ENCODE measurements at places on chromosomes 6 and 20.

DNA sequence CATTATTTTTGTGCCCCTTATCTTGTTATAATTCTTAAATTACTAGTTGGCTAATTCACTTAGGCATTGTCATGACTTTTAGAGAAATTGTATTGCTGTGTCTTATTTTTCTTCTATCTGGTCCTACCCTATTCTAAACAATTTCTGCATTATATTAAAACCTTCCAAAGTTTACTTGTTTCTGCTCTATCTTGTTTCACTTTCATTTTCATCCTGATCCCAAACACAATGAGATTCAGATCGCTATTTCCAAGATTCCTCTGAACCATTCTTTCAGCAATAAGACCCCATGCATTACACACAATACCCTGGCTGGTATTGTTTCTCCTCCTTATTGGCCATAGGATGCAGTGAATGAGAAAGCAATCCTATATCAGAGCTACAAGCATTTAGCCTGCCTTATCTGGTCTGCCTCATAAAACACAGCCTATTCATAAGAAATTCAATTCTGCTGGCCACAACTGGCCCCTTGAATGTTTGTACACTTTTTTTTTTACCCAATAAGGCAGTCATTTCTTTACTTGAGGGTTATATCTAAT lies 69.9 kb upstream of the POU3F2 start:
- peaks cover 4% of the 10 kb centered on the region for H3K4me1 ChIP-seq
- H3K36me3 ChIP-seq: no peaks in the 10 kb centered on the region
- no peak overlapping the region for H3K27ac ChIP-seq
- DNase-seq: no peak
- peaks cover 28% of the 10 kb centered on the region for H3K27me3 ChIP-seq
- no peak overlapping the region for H3K4me3 ChIP-seq

- DNase-seq: no peak
- H3K4me1 ChIP-seq: peaks cover 5% of the 10 kb centered on the region
- no peak overlapping the region for H3K4me3 ChIP-seq
- H3K27me3 ChIP-seq: peaks cover 24% of the 10 kb centered on the region
- no peak overlapping the region for H3K27ac ChIP-seq
- no peaks in the 10 kb centered on the region for H3K36me3 ChIP-seq
These were observed 3.0 kb upstream of the TGM2 start for GRCh38 chr20:38167851-38168760.

DNA sequence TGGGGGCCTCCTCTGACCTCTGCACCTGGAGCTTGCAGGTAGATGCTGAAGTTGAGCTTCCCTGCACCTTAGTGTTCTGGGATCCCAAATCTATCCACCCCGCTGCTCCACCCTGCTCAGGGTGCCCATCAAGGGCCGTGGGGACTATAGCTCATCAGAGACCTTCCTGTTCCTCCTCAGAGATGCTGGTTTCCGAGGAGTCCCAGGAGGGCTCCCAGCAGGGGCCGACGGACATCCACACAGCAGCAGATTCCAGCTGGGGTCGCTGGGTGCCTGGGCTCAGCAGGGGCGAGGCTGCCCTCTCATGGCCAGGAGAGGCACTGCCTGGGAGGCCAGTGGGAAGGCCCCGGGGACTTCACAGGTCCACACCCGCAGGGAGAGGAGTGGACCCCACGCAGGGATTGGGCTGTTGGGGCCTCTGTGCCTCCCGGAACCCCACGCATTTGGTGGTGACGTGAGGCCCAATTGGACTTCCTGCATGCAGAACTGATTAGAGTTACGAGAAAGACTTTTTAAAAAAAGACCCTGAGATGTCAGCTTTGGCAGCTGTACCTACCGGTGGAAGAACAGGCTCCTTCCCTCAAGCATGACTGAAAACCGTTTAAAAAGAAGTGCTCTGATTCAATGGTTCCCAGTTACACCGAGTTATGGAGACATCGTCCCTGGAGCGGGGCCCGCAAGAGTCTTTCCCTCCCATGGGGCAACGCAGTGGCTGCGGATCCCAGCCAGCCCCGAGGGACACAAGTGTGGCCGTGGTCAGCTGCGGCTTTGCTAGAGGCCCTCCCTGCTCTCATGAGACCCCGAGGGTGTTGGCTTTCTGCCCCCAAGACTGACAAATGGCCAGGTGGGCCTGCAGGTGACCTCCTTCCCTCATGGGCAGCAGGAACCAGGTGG lies 25.3 kb upstream of the SLCO4A1 start:
- peak overlapping the region; percentile 52 for H3K4me3 ChIP-seq
- no peaks in the 10 kb centered on the region for H3K27me3 ChIP-seq
- peak overlapping the region; percentile 84 for H3K27ac ChIP-seq

DNA sequence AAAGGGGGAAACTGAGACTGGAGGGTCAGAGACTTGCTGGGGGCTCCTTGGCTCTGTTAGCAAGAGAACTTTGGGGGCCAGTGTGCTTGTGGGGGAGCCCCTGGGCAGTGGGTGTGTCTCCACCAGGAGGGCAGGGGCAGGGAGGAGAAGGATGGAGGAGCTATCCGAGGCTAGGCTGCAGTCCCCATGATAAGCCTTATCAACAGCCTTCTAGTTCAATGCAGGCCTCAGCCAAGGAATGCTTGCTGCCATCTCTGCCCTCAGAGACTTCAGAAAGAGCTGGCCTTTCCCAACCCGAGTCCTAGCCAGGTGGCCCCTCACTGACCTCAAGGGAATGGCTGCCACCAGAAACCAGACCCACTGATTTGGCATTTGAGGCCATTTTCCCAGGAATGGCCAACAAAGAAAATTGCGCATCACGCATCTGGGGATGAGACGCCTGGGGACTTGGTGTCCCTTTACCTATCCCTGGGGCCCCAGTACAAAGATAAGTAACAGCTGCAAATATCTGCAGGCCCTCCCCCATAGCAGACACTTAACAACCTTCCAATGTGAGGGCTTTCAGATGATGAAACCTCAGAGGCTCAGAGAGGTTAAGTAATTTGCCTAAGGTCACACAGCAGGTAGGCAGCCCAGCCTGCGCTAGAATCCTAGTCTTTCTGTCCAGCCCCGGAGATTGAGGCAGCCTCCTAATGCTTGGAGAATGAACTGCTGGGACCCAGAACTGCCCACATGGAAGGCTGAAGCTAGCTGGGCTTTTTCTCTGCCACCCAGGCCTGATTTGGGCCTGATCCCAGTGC lies 4.9 kb downstream of the TGM2 start:
- no peak overlapping the region for H3K4me3 ChIP-seq
- no peaks in the 10 kb centered on the region for H3K36me3 ChIP-seq
- H3K27me3 ChIP-seq: peaks cover 13% of the 10 kb centered on the region
- DNase-seq: no peak
- H3K27ac ChIP-seq: no peak overlapping the region

DNA sequence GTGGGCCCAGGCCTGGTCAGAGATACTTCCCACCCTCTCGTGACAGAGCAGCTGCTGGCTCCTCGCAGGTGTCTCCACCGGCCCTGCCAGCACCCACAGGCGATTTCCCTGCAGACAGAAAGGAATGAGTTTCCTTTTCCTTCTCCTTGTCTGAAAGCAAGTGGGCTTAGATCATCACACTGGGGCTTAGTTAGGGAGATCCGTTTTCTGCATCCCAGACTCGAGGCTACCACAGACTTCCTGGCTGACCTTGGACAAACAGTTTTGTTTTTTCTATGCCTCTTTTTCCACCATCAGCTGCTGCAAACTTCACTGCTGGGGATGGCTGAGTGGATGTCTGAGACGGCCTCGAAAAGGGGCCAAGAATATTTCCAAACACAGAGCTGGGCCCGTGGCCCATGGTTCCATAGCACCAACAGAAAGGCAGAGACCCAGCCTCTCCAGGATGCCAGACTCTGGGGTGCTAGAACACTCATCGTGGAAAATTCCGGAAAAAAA lies 86.5 kb downstream of the BANF2 start:
- DNase-seq: no peak
- no peaks in the 10 kb centered on the region for H3K4me1 ChIP-seq
- H3K4me3 ChIP-seq: no peak overlapping the region
- no peaks in the 10 kb centered on the region for H3K36me3 ChIP-seq

DNA sequence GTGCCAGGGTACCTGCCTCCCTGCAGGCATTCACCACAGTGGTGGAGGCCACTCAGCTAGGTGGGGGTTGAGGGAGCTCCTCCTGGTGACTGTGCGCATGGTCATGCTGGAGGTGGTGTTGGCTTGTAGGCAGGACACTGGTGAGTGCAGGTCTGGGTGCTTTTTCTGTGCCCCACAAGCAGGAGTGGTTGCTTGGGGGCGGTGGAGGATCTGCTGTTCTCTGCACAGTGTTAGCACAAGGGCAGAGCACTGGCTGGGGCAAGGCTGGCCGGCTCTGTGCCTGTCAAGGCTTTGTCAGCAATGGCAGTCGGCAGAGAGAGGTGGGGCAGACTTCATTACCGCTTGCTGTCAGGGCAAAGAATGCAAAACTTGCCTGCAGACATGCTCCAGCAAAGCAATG lies 632.1 kb upstream of the ID4 start:
- no peaks in the 10 kb centered on the region for H3K4me1 ChIP-seq
- H3K36me3 ChIP-seq: no peaks in the 10 kb centered on the region
- H3K27me3 ChIP-seq: no peaks in the 10 kb centered on the region

DNA sequence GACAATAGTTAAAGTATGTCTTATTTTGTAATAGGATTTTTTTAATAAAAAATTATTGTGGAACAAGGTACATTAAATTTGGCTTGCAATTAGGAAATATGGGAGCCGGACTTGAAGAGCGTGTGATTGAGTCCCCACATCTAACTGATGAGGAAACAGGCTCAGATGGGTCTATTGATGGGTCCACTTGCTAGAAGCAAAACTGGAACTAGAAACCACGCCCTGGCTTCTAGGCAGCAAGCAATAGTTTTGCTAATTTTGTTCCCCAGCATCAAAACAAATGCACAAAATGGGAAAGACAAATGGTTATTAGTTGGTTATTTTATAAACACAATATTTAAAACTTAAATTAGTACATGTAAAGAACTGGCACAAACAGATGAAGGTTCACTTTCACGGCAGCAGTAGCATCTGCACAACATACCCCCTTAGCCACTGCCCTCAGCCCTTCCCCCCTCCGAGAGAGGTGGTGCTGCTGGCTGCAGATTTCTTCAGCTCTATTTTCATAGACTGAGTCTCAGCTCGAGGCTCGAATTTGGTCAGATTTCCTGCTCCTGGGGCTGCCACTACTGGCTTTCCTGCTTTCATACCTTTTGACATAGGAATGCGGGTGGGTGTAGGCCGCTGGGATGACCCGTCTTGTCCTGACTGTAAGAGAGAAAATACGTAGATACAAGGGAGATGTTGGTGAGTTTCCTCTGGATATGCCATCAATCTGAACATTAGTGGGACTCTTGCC lies 23.8 kb upstream of the TMEM30A start:
- H3K27ac ChIP-seq: no peak overlapping the region
- H3K4me1 ChIP-seq: peaks cover 2% of the 10 kb centered on the region
- no peak overlapping the region for H3K4me3 ChIP-seq
- DNase-seq: no peak
- peaks cover 12% of the 10 kb centered on the region for H3K27me3 ChIP-seq

DNA sequence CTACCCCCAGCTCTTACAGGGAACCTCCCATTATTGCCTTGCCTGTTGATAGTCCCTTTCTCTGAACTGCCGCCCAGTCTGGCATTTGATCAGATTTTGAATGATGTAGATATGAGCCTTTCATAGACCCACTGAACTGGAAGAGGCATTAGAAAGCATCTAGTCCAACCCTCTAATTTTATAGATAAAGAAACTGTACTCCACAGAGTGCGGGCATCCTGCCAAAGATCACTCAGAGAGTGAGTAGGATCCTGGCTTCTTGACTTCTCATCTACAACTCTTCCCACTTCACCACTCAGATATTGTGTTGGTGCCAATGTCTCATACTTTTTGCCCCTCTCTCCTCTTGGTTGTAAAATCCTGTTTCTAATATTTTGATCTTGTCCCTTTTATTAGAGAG lies 179.2 kb upstream of the BMP2 start:
- no peak for DNase-seq
- H3K36me3 ChIP-seq: no peaks in the 10 kb centered on the region
- H3K4me3 ChIP-seq: no peak overlapping the region
- H3K27me3 ChIP-seq: no peaks in the 10 kb centered on the region

DNA sequence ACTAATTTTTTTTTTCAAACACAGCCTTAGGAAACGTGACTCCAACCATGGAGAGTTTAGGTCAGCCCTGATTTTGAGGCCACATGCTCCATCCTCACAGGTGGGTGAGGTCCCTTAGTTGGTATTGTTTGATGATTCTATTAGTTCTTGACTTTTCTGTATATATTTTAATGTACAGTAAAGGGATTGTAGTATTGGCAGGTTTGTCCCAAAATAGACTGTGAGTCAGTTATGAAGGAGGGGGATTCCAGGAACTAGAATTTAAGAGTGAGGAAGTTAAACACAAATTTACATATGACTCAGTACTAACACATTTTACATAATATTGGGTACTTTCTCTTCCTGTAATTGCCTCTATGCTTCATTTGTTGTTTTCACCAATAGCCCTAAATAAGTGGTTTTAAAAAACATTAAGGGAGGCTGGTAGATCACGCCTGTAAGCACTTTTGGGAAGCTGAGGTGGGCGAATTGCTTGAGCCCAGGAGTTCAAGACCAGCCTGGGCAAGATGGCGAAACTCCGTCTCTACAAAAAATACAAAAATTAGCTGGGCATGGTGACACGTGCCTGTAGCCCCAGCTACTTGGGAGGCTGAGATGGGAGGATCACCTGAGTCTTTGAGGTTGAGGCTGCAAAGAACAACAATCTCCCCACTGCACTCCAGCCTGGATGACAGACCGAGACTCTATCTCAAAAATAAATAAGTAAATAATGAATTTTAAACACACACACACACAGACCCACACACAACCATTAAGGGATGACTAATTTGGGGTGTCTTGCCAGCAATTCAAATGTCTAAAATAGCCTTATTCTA lies 81.8 kb downstream of the SGK1 start:
- H3K36me3 ChIP-seq: no peaks in the 10 kb centered on the region
- H3K4me3 ChIP-seq: peak overlapping the region; percentile 15
- no peaks in the 10 kb centered on the region for H3K27me3 ChIP-seq
- peaks cover 57% of the 10 kb centered on the region for H3K4me1 ChIP-seq
- peak; percentile 41 for DNase-seq

GRCh38 chr6:169885831-169886230 lies 134.4 kb downstream of the ERMARD start:
- H3K27me3 ChIP-seq: peaks cover 2% of the 10 kb centered on the region
- DNase-seq: no peak
- no peaks in the 10 kb centered on the region for H3K4me1 ChIP-seq
- no peak overlapping the region for H3K27ac ChIP-seq
- no peaks in the 10 kb centered on the region for H3K36me3 ChIP-seq

- no peak overlapping the region for H3K27ac ChIP-seq
- H3K4me3 ChIP-seq: no peak overlapping the region
- H3K4me1 ChIP-seq: no peaks in the 10 kb centered on the region
These were observed 379.1 kb downstream of the TENT5A start for GRCh38 chr6:81373414-81373813.

DNA sequence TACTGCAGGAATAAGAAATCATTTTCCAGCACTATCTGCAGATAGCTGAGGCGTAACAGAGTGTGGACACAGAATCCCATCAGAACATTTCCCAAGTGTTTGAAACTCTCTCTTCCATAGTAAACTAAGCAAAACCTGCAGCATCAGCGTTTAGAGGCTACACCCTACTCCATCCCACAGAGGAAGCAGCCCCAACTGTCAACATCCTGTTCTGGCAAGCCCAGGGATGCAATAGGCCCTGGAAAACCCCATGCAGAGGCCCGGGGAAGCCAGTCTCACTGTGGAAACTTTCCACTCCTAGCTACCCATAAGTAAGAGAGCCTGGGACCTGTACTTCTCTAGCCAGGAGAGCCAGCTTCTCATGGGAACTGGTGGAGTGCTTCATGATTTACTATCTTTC lies 129.4 kb downstream of the LY86 start:
- DNase-seq: peak; percentile 73
- H3K4me3 ChIP-seq: no peak overlapping the region
- H3K36me3 ChIP-seq: no peaks in the 10 kb centered on the region
- no peak overlapping the region for H3K27ac ChIP-seq
- H3K4me1 ChIP-seq: peaks cover 13% of the 10 kb centered on the region

All from activated naive CD4-positive, alpha-beta T cell treated with anti-CD3 and anti-CD28 coated beads for 36 hours (primary cell).